ENCODE measurements at places on chromosomes 7 and 10.

GRCh38 chr10:71159892-71160291, 52.5 kb upstream of the UNC5B start:
- no peak for DNase-seq

- DNase-seq = no peak
These were observed 239.0 kb downstream of the GLI3 start for GRCh38 chr7:41998041-41998440.

DNA sequence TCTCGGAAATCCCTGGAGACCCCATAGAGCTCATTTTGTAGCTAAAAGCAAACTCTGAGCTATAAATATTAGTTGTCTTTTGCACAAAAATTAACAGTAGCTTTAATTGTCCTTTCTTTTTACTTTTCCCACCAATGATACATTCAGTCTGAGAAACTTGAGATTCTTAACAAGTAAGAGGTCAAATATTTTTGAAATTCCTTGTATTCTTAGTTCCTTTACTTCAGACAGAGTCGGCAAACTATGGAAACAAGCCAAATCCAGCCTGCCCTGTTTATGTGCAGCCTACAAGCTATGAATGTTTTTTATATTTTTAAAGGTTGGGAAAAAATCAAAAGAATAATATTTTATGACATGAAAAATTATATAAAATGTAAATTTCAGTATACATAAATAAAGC, 146.6 kb downstream of the CTNNA3 start:
- no peak for DNase-seq

GRCh38 chr10:49265885-49266284, 33.1 kb upstream of the C10orf71 start:
- no peak for DNase-seq

GRCh38 chr10:73802276-73802991, 9.0 kb downstream of the NDST2 start:
- no peak for DNase-seq

- no peak for DNase-seq
These were observed 568 bp downstream of the PRSS2 start for GRCh38 chr7:142771353-142771723.

DNA sequence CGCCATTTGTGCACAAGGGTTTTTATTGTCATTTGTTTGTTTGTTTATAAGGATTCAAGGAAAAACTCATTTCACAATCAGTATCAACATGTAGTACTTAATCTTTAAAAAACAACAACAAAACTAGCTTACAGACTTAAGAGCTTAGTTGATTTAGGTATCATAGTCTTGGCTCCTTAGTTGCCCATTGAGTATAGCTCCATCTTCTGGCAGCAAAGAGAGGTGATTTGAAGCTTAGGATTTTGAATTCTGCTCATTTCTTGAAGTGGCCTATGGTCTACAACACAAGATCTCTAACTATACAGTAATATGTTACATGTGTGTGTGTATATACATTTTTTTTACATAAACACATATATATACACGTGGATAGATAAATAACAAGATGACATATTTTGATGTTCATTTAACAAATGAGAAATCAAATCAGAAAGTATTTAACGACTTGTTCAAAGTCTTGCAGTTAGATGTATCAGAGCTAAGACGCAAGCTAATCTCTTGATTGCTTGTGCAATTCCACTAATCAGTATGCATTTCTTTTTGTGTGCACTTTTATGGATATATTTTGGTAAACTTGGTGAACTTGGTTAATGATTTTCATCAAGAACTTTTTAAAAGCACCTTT, 307.3 kb downstream of the CAMK1D start:
- no peak for DNase-seq

DNA sequence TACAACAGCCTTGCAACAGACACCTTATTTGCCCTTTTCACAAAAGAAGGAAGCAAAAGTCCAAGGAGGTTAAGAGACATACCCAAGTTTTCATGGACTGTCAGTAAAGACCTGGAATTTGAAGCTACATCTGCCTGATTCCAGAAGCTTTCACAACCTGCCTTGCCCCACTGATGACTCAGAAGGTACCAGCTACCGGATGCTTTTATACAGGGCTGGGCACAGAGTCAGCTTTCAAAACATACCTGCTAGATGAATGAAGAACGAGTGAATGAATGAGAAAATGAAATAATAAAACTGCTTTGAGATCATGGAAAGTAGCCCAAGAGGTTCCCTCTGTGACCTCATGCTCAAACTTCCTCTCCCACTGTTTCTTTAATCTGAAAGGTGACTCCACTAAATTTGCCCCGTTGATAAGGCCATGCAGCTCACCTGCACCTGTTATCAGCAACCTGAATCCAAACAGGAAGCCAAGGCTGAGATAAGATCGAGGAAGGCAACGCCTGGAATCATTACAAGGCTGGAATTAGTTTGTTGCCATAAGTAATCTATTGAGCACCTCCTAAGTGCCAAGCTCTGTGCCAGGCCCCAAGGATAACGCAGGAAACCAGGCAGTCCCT, 151.5 kb downstream of the WDR11 start:
- no peak for DNase-seq

DNA sequence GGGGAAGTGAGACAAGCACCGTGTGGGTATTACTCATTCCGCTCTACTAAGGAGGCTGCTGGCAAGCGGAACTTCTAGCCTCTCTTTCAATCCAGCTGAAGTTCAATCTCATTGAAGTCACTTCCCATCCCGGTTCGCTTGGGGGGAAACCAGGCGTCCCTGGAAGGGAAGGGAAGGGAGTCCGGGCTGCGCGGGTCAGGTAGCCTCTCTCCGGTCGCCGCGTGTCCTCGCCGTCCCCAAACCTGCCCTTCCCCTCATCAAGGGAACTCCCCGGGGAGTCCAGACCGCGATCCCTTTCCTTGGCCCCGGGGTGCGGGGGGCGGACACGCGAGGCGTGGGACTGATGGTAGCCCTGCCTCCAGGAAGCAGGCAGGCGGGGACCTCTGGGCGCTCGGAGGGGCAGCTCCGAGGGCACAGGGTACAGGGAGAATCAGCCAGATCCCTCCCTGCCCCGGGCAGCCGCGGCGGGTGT, 598 bp upstream of the ZEB1 start:
- peak; percentile 66 for DNase-seq

- DNase-seq = no peak
These were observed 44.8 kb upstream of the ADO start for GRCh38 chr10:62759599-62760175.

DNA sequence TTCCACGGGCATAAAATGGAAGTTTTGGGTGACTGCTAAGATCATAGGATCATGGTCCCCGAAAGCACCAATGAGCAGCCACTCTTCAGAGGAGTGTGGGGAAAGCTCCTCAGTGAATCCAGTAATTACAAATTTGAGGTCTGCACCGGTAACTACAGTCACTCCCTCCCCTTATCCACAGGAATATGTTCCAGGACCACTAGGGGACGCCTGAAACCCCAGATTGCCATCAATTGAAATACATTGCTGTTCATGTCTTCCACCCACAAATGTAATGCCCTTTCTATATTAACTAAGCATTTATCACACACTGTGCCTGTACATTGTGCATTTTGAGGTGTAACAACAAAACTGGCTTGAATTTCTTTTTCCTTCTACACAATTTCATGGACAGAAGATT, 447.9 kb upstream of the PFKP start:
- no peak for DNase-seq

DNA sequence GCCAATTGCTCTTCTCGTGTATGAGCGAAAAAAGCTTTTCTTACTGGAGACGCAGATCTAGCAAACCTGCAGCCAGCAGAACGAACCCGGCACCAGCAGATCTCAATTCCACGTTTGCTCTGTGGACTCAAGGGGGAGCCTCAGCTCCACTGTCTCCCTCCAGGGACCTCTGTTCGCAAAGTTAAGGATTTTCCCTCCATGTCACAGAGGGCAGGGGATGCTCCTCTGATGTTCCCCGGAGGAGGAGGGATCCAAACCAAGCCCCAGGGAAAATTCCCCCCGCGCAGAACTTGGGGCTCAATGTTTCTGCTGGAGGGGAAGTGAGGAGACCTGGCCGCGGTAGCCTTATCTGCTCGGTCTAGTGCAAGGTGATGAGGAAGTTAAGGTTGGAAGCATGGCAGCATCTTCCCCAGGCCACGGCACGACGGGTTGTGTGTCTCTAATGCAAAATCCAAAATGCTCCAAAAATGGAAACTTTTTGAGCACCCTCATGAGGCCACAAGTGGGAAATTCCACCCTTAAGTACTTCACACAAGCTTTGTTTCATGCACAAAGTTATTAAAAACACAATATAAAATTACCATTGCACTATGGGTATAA, 9.0 kb downstream of the IQCE start:
- no peak for DNase-seq

DNA sequence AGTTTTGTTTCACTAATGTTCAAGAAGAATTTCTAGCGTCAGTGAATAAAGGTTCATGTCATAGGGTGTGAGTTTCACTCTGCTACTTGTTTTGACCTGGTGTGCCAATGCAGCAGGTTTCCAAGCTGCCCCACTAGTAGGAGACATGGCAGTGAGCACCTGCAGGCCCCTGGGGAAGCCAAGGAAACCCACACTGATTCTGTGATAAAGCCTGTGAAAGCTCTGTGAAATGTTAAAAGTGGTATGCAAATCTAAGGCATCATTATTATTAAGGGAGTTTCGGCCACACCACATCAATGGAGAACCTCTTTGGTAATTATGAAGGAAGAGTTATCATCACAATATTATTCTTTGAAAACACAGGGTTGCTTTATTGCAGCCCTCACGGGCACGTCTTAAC, 46.4 kb downstream of the ABCB5 start:
- no peak for DNase-seq

- DNase-seq = peak; percentile 16
These were observed 58.4 kb upstream of the PCGF5 start for GRCh38 chr10:91162050-91162494.

GRCh38 chr7:72538856-72539255, 126.7 kb upstream of the CALN1 start:
- no peak for DNase-seq

GRCh38 chr10:86373251-86373650, 6.7 kb upstream of the GRID1 start:
- DNase-seq = no peak

DNA sequence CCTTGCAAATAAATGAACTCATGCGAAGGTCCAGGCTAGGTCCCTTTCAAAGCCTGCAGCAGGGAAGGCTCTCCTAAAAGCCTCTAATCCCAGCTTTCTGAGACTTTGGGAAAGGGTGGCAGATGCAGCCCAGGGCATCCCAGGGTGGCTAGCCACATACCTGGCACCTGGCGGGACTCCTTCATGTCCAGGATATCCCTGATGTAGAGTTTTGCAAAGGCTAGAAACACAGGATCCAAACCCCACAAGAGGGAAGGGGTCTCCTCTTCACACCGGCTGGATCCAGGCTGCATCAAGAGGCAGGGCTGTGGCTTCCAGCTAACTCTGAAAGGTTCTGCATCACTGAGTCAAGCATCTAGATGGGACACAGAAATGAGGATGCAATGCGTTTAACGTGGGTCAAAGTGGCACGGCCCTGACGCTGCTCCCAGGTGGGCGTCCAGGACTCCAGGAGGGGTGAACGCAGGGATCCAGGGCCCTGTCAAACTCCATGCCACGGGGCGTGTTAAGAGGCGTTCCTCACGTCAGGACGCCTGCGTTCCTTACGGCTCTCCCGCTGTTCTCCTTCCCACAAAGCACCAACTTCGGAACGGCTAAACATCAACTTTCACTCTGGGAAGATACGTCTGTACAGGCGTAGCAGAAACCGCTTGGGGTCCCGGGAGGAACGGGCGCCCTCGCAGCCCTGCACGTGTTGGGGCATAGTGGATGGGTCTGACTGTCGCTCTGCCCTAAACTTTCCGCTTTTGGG, 507 bp downstream of the STN1 start:
- peak; percentile 50 for DNase-seq

DNA sequence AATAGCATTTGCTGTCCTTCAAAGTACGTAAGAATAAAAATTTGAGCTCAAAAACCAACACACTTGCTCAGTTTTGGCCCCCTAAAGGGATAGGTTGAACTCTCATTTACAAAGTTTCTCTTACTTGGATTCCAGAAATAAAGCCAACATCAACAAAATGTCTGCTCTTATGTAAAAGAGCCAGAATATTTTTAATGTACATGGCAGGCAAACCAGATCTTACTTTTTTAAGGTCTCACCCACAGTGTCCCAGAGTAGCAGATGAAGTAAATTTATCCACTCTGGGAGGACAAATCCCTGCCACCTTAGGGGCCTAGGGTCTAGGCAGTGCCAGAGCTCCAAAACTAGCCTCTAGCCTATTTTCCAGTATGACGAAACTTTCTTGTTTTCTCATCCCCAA, 159.6 kb downstream of the SKAP2 start:
- no peak for DNase-seq

DNA sequence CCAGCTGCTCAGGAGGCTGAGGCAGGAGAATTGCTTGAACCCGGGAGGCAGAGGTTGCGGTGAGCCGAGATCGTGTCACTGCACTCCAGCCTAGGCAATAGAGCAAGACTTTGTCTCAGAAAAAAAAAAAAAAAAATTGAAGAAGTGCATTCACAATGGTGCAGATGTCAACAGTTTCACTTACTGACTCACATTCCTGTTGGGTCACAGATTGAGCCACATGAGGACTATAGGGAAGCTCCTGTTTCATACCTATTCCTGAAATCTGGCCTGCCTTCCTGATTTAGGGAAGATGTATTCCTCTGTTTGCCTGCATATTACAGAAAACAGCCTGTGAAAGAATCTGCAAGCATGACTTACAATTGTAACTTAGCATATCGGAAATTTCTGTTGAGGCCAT, 78.2 kb downstream of the AKR1C4 start:
- DNase-seq = no peak

GRCh38 chr7:108049962-108050361, 47.0 kb upstream of the LAMB1 start:
- no peak for DNase-seq

DNA sequence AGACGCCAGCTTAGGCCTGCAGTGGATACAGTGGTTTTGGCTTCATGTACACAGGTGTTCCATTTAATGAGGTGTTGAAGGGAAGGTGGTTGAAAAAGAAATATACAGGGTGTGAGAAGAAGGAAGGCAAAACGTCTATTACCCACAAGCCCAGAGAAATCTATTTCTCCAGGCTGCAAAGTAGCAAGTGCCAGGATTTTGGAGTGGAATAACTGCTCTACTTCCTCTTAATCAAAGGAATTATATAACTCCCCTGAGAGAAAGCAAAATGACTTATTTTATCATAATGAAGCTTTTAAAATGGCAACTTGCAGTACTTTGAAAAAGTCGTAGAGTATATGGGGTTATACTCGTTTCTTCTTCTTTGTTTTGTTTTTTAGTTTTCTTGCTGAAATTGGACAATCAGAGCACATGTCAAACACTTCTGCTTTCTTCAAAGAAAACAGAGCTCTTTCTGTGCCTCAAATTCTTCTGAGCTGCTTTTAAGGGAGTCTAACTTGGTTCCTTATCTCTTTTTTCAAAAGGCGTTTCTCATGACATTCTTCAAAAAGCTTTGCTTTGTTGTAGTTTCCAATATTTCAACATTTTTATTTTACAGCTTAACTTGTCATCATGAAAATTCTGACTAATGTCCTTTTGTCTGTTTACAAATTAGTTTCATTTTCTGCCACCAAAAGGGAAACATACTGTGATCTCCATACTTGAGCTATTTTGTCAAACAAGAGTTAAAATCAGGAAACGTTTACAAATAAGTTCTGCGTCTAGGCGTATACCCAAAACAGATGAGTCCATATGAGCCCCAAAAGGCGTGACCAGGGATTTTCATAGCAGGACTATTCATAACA, 289.7 kb downstream of the FRMD4A start:
- DNase-seq = no peak

GRCh38 chr7:92845736-92846135, 9.4 kb upstream of the CDK6 start:
- no peak for DNase-seq
